Caudate nucleus (tissue), 63 donors: ENCODE measurements at places on chromosomes 16 and 17.

- DNase-seq = no peak
These were observed 641 bp downstream of the KRTAP9-1 start for GRCh38 chr17:41190328-41190727.

DNA sequence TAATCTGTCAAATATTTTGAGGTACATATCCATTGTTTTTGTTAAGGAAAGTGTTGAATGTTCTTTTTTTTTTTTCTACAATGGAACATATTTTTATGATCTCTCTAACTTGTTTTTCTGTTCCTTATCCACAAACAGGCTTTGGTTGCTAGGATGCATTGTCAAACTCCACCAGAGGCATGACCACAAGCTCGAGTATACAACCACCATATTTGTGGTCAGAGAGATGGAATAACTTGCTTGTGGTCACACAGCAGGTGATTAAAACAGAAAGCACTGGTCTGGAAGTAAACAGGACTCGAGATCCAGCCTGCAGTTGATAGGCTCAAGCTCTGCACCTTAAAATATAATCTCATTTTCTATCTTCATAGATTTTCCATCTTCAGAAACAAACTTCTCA, 105.8 kb upstream of the ADAMTS18 start:
- no peak for DNase-seq

DNA sequence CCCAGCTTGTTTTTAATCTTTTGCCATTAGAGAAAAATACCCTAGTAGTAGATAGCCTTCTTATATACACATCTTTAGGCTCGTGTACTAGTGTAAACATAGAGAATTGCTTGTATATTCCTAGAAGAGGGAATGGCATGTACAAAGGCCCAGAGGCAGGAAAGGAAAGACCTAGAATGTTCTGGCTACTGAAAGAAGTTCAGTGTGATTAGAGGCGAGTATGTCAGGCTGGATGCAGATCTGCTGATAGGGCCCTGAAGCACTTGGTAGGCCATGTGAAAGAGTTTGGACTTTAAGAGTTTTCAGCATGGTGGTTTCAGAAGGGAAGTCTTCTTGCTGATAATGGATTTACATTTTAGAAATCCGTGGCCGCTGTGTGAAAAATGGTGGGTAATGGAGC, 17.4 kb downstream of the CTCF start:
- no peak for DNase-seq

GRCh38 chr17:56742601-56743000, 91.1 kb downstream of the C17orf67 start:
- DNase-seq = no peak

- no peak for DNase-seq
These were observed 379.7 kb downstream of the CA10 start for GRCh38 chr17:51778842-51779241.

DNA sequence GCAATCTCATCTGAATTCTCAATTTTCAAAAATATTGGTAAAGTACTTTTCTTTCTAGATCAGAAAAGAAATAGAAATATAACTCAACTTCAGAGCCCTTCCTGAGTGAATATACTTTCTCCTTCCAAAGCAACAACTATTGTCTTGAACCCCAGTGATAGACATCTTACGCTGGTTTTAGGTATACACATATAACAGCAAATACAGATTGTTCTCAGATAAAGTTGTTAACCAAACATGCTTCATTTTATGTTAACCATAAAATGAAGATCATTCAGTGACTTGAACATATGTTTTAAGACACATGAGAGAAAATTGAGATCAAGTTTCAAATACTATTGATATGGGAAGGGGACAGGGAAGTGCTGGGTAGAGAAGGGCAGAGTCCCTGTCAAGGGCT, 53.7 kb upstream of the C17orf78 start:
- no peak for DNase-seq

- DNase-seq = no peak
These were observed 756 bp downstream of the LUC7L3 start for GRCh38 chr17:50719924-50720794.

DNA sequence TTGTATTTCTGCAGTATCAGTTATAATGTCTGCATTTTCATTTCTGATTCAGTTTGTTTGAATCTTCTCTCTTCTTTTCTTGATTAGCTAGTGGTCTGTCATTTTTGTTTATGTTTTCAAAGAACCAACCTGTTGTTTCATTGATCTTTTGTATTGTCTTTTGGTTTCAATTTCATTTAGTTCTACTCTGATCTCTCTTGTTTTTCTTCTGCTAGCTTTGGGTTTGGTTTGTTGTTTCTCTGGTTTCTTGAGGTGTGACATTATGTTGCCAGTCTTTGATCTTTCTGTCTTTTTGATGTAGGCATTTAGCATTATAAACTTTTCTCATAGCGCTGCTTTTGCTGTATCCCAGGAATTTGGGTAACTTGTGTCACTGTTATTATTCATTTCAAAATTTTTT, 107.2 kb downstream of the PHKB start:
- no peak for DNase-seq

- no peak for DNase-seq
These were observed 24.0 kb downstream of the CREBBP start for GRCh38 chr16:3856367-3857141.

DNA sequence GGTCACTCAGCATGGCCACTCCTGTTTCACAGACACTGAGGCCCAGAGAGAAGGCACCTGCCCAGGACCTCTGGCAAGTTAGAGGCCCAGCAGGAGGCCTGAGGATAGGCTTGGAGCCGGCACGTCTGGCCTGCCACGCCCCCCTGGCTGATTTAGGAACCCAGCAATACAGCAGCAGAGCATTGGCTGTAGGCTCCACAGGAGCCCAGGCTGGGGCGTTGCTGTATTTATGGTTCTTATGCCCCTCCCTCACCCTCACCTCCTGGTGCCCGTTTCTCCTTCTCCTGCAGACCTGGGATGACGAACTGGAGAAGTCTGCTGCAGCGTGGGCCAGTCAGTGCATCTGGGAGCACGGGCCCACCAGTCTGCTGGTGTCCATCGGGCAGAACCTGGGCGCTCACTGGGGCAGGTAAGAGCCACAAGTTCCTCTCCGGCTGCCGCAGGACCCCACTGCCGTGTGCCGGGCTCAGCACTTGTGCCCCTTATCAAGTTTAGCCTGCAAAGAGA, 25.8 kb downstream of the CRISPLD2 start:
- no peak for DNase-seq

- no peak for DNase-seq
These were observed 108.3 kb upstream of the ZNF750 start for GRCh38 chr17:82948081-82948511.

DNA sequence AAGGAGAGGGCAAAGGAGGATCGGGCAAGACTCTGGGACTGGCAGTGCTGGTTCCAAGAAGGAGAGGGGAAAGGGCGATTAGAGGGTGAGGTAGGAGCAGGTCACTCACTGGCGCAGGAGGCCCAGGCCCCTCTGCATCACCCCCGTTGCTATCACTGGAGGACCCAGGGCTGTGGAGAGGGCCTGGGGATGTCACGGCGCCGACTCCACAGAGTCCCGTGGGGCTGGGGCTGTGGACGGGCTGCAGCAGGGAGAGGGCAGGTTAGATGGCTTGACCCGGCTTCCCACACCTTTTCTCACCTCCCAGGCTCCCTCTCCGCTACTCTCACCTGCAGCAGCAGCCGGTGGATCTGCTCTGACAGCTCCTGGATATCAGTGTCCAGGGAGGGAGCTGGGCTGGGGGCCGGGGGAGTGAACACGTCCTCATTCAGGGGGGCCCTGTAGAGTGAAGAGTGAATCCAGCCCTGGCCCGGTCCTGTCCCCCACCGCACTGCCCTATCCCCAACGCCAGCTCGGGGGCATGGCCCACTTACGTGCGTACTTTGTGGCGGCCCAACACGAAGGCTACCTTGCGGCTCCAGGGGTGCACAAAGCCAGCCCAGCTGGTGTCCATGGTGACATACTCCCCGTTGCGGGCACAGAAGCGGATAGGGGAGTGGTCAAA, 4.9 kb downstream of the PER1 start:
- no peak for DNase-seq

DNA sequence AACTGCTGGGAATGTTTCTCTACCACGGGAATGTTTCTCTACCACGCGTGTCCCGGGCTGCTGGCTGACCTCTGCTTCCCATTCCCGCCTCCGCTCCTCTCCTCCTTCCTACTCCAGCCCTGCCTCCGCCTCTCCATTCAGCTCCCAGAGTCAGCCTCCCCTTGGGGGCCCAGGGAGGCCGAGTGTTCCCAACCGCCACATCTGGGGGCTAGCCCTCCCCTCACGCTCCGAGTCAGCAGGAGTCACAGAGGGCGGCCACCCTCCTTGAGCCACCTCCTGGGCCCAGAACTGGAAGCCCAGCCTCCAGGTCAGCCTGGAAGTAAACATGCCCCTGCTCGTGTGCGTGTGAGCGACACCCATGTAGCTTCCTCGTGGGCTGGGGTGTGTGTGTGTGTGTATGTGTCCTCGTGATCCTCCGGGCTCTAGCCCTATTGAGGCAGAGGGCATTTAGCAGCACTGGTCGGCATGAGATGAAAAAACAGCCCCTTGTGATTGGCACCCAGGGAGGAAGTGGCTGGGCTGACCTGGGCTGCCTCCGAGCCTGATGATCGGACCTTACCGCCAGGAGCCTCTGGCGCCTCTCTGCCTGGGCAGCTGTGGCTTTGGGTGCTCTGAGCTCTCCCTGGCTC, 7.3 kb downstream of the CYGB start:
- DNase-seq = no peak

- no peak for DNase-seq
These were observed 13.8 kb downstream of the RIPOR1 start for GRCh38 chr16:67542464-67542863.

- no peak for DNase-seq
These were observed 33.0 kb downstream of the NGFR start for GRCh38 chr17:49527927-49528651.

DNA sequence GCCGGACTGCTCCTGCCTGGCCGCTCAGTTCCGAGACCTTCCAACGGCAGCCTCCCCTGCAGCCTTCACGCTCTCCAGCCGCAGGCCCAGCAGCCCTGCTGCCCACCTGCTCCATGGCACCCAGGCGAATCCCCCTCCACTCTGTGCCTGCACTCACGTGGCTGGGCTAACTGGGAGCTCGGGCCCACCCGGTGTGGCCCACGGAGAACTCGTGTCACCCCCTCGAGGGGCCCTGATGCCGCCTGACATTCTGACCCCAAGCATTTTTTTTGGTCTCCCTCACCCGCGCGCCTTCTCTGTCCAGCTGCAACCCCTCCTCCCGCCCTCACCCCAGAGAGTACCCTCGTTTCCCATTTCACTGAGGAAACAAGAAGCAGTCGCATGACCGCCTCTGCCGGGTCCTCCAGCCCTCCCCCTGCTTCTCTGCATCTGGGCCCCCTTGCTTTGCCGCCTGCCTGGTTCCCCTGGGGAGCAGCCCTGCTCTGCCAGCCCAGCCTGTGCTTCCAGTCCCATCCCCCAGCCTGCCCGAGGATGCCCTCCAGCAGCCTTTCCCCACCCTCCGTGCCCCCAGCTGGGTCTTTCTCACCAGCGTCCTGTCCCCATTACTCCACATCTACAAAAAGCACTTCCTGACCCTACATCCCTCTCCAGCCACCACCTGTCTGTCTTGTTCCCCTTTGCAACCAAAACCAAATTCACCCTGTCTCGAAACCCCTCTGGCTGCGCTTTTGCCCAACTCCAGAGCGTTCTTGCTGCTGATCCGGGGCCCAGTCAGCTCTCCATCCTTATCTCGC, 146.4 kb upstream of the CHMP6 start:
- no peak for DNase-seq

DNA sequence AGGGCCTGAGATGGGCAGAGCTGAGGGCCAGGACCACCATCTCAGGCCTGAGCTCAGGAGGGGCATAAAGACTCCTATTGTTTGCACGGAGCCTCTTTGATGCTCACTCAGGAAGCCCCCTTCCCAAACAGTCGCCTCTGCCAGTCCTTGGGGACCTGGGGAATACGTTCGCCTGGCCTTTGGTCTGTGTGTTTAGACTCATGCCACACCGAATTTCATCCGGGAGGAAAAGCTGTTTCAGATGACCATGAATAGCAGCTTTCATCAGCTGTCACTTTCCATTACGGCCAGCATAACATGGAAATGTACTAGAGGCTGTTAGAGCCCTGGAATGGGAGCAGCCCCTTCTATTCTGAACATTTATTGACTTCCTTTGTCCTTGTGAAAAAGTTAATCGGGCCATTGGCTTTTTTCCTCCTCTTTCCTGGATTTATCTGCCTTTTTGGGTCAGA, 139.0 kb downstream of the HS3ST3A1 start:
- no peak for DNase-seq

DNA sequence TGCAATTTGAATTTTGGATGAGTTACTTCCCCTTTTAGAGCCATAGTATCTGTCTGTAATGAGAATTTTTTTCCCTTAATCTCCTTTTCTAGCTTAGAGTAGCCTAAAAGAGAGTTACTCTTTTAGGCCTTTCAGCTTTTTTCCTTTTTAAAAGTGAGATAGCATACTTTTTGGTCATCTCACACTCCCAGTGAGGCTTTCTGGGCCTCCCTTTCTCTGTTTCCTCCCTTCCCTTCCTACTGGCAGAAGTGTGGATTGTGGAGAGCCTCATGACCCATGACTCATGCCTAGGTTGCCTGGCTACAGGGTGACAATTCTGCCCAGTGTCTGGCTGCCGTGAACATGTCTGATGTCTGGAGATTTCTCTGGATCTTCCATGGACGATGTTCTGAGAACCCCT, 15.2 kb downstream of the KRT23 start:
- DNase-seq = peak; percentile 6

- no peak for DNase-seq
These were observed 24.3 kb upstream of the CDH15 start for GRCh38 chr16:89147085-89147817.

DNA sequence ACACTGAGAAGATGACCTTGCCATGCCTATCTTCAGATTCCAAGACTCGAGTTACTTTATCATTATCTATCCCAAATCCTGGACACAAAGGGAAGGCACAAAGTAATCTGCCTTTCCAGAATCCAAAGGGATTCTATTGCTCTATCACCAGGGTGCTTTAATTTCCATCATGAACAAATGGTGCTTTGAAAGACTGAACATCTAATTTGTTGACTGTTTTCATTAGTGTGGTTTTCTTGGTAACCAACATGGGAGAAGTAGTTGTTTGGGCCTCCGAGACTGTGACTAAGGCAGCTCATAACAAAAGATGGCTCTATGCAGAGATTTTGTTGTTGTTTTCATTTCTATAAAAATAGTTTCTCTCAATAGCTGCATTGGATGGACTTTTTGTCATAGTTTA, 441.0 kb upstream of the SOX9 start:
- no peak for DNase-seq

- DNase-seq = no peak
These were observed 405 bp upstream of the ACE start for GRCh38 chr17:63476459-63476853.

GRCh38 chr17:61130330-61130729, 269.3 kb upstream of the TBX2 start:
- no peak for DNase-seq

GRCh38 chr17:75843577-75844529, at the start of gene UNC13D:
Gene UNC13D, minus strand, starts transcription at chr17:75844404. Its CDS starts 67 bp downstream, at chr17:75844337.
- DNase-seq = no peak
